ENCODE measurements at places on chromosomes 1 and 21. TPM values are rescaled to one million over a fixed set of nuclear protein-coding genes. Genes with fewer than 3 reads are reported as not detected.

Gene SPRR1A
- not detected for total RNA-seq

Gene CDC14A
- 17.8 TPM for total RNA-seq

Gene RORC
- 10.3 TPM for total RNA-seq

Gene C4BPB
- 2.6 TPM for total RNA-seq

Gene NDUFS5
- 88.7 TPM for total RNA-seq

Gene S100A7
- not detected for total RNA-seq

All from activated T-cell treated with anti-CD3 and anti-CD28 coated beads, Interleukin-2, amount 50 U/mL, for 72 hours (primary cell).